ENCODE measurements at places on chromosomes 16 and 17.

DNA sequence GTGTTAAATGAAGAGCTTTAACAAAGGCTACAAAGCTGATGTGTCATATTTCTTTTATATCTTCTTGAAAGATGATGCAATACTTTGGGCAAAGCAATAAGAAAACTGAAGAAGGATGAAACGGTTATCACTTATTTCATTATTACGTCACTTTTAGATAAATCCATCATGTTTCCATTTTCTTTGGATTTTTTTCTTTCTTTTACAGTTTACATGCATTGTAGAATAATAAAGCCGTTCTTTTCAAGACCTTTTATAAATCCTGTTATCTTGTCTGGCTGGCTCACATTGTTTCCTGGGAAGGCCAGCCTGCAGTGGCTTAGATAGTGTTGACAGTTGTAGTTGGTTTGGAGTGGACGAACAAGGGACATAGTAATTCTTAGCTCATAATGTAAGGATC is 28.9 kb downstream of the TANC2 start:
- no peak for DNase-seq

GRCh38 chr16:89007371-89008249 is 30.6 kb upstream of the CBFA2T3 start:
- no peak for DNase-seq

- DNase-seq = no peak
Measured at GRCh38 chr17:81727324-81728031, 15.4 kb downstream of the SLC25A10 start.

GRCh38 chr17:66167189-66167815 is 24.6 kb downstream of the CEP112 start:
- DNase-seq = no peak

- no peak for DNase-seq
Measured at GRCh38 chr16:20247076-20247475, 80.2 kb downstream of the GP2 start.

DNA sequence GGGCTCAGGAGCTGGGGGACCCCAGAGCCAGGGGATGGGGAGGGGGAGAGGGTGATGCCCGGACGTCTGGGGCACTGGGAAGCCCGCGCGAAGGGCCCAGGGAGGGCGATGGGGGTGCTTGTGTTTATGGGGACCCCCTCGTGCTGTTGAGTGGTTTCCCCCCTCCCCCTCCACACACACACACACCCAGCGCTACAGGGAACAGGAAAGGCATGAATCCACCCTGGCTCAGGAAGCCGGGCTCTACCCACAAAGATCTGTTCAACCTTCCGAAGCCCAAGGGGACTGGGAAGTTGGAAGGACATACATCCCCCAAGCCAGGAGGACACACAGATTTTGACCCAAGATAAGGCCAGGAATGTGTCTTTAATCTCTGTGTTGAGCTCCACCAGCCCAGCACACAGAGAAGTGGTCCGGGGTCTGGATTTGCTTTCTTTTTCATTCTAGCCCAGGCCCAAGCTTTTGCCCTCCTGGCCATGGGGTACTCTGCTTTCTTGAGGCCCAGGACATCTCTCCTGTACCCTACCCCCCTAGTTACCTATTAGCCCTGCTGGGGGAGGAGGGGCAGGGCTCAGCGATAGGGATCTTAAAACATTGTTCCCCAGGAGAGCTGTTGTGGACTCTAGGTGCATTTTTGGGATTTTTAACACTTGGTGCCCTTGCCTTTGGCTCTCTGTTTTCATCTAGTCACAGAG is 1.2 kb downstream of the UBALD2 start:
- DNase-seq = no peak

- peak; percentile 30 for DNase-seq
Measured at GRCh38 chr17:60169921-60170817, 20.4 kb downstream of the CA4 start.

DNA sequence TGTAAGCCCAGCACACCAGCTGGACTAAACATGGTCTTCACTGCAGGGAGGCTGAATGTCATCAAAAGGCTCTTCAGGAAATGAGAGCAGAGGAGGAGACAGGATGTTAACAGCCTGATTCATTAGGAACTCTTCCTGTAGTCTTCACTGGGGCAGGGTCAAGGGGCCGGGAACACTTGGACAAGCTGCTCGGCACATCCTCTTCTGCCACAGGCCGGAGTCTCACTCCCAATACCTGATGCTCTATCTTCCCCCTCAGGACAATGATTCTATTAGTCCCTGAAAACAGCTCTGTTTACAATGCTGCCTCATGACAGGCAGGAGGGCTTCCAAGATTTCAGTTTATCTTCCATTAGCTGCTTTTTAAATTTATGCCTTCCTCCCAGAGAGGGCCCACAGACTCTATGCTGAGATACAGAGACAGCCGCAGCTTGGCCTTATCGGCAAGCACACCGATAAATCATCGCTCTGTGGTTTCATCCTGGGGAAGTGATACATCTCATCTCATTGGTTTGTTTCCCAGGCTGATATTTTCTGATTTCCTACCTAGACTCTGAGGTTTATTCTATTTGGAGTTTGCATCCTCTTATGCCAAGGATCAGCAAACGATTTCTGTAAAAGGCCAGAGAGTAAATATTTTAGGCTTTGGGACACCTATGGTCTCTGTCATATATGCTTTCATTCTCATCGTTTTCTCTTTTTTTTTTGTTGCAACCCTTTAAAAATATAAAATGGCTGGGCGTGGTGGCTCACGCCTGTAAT is 214.0 kb upstream of the ASIC2 start:
- no peak for DNase-seq

GRCh38 chr16:70661534-70661917 is 15.2 kb downstream of the IL34 start:
- DNase-seq = no peak

DNA sequence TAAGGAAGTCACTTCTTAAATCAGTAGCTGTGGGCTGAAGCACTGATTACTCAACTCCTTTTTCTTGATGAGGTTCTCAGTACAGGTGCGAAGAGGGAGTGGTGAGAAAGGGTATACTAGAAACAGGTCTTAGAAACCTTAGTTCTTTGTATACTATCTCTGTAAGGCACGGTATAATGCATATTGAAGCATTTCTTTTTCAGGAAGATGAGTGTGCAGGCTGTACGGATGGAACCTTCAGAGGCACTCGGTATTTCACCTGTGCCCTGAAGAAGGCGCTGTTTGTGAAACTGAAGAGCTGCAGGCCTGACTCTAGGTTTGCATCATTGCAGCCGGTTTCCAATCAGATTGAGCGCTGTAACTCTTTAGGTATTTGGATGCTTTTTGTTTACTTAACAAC is 39.2 kb downstream of the CYLD start:
- DNase-seq = no peak

GRCh38 chr17:81871387-81872230 is 472 bp upstream of the ARHGDIA start:
- peak; percentile 98 for DNase-seq

DNA sequence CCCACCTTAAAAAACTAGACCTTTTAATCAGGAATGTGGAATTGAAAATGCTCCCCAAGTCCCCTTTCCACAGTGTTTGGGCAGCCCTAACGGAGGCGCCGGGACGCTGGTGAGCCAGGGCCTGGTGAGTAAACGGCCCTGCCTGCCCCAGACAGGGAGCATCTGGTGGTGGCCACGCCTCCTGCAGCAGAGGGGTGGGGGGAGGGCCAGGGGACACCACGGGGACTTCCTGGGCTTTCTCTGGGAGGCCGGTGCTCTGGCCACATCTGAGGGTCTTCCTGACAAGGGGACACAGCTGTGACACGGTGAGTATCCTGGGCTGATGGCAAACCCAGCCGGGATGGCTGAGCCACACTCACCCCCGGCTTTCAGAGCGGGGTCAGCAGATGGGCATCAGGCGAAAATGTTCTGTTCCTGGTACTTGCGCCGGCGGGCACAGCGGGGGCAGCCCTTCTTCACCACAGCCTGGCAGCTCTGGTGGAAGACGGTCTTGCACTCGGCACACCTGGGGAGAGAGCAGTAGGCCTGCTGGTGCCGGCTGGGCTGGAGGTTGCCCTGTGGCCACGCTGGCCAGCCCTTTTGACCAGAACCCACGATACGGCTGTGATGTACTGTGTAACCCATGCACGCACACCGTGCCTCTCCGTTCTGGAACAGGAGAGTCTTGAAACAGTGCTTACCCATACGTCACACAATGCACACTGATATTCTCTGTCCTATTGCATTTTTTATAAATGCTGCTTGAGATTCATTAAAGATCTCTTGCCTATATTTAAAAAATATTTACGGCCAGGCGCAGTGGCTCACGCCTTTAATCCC is 5.0 kb upstream of the ARHGAP27 start:
- DNase-seq = no peak

GRCh38 chr16:12680531-12680930 is 123.2 kb downstream of the CPPED1 start:
- DNase-seq = no peak

DNA sequence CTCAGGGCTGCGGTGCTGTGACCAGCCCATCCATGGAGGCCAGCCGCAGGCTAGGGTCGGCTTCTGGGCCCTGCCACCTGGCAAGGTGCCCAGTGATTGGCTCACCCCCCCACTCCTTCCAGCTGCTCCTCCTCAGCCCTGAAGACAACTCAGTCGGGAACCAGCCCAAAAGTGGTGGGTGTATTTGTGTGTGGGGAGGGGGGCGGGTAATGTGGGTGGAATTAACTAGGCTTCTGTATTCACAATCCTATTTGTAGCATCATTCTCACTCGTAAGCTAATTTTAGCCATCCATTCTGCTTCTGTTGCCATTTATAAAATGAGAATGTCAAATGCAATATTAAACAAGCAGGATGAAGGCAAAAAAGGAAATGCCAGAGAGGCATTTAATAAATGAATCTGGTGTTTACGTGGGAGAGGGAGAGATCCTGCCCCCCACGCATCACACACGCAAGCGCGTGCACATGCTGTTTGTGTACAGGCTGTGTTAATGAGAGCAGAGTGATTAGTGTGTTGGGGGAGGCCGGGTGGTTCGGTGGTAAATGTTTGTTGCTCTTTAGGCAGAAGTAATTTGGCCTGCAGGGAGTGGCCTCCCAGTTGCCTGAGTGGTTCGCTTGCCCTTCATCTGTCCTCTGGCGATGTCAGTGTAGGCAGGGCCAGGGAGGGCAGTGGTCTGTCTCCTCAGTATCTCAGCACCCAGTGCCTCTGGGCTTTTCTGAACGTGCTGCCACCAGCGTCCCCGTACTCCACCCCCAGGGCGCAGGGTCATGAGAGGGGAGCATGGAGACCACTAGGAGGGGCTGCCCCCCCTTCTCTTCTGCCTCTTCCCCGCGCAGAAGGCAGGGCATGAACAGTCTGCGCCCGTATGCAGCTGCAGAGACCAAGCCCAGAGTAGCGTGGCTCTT is 140.1 kb downstream of the CCDC182 start:
- peak; percentile 44 for DNase-seq

DNA sequence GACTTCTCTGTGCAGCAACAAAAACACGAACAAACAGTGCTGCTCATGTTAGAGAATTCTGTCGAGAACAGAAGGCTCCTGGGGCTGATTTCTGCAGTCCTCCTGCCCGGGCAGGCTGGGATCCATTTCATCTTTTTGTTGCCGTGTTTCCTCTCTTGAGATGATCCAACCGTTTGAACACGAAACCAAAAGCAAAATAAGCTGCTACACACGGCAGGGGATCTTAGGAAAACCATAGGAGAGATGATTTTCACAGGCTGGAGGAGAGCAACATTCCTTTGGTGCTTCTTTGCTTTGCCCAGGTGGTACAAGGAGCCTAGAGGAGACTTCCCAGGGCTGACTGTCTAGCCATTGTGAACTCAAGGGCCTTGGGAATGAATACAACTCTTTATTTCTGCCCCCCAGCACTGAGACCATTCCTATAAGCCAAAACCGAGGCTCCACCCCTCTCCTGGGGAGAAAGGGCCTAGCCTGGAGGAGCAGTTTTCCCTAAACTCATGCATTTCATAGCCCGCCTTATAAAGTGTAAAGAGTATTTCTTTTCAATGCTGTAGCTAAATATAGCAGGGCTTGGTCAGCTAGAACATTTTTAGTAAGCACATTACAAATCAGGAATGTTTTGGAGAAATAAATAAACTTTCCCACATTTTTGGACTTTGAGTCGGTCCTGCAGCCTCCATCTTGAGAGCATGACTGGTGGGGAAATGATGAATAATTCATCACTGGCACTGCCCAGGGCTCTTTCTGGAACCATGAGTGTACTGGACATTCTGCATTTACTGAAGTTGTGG is 7.7 kb downstream of the FOXL1 start:
- no peak for DNase-seq

DNA sequence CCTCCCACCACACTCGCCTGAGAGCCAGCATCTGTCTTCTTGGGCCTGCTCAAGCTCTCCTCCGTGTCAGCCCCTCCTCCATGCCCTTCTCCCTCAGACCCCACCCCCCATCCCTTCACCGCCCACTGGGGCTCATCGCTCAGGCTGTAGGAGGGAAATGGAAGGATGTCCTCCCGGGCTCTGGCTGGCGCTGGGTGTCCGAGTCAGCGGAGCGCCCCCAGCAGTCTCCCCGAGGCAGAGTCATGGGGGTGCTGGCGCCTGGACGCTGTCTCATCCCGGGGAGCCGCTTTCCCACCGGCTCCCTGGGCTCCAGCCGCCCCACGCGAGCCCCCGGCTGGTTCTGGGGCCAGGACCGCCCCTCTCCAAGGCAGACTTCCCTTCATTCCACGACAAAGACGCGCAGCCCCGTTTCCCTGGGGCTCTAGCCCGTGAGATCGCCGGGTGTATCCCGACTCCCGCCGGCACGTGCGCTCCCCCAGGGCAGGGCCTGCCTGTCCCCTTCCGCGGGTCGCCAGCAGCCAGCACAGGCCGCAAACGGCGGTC is 428 bp upstream of the ANTKMT start:
- DNase-seq = no peak

GRCh38 chr17:39071573-39071972 is 79.9 kb downstream of the PLXDC1 start:
- DNase-seq = no peak

GRCh38 chr17:77087650-77088454 is 52.9 kb upstream of the SEC14L1 start:
- DNase-seq = no peak

- no peak for DNase-seq
Measured at GRCh38 chr16:22174642-22175041, 12.3 kb downstream of the SDR42E2 start.

DNA sequence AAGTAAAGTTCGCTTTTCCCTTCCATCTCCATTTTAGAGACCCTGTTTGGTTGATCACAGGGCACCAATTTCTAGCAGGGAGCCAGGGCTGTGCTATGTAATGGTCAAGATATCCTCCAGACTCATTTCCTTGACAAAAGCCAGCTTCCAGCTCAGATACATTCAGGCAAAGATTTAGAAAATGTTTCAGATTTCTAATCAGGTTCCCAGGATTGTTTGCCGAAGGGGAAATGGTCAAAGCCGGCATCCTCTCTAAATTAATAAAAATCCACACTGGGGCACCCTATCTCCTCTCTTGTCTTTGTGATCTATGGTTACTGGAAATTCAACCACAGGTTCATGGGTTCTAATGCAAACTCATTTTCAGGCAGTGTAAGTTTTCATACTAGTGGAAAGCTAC is 686.8 kb upstream of the KIF2B start:
- DNase-seq = no peak

DNA sequence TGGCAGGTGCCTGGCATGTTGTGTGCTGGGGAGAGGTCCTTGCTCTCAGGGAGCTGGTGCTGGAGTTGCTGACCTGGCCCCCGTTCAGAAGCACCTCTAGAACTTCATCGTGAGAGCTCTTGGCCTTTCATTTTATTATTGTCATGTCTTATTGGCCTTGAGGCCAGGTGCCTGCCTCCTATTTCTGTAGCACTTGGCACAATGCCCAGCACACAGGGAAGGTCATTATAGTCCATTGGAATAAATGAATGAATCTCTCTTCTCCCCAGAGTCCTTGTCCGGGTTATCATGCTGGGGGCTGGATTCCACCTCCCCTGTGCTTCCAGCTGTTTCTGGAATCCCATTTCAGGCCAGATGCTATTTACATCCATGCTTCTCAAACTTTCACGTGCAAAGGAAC is 169.2 kb downstream of the HAPSTR1 start:
- DNase-seq = no peak

All from urothelium cell line (cell line).